ENCODE measurements at places on chromosomes 2 and 18. TPM values are rescaled to one million over a fixed set of nuclear protein-coding genes. Genes with fewer than 3 reads are reported as not detected.

DNA sequence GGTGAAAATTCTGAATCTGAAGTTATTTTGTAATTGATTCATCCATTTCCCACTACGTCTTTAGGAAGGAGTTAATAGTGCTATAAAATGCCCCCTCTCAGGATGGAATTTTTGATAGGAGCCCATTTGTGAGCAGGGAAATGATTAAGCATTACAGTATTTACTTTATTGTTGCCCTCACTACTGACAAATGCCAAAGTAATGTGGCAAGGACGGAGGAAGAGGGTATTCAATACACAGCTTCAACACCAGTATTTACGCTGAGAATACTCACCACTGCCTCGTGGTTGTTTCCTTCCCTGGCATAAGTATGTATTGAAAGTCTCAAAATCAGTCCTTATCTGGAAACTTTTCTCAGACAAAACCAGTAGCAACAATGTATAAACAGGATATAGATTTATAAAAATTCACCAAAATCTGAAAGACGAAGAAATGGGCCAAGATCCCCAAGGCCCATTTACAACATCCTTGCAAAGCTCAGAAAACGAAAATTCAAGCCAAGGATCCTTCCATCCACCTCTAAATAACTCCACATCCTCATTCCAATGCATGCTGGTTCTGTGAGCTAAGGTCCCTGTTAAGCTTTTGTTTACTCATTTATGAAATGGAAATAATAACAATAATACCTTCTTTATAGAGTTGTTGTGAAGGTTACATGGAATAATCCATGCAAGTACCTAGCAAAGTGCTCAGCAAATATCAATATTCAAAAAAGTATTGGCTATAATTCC is 29.3 kb downstream of the FEZ2 start:
- no peak for DNase-seq

GRCh38 chr2:232103140-232103737 is 141.7 kb downstream of the DIS3L2 start:
- no peak for DNase-seq

The MGAT4A gene
- 49.7 TPM for total RNA-seq

- no peak for DNase-seq
Measured at GRCh38 chr2:177783835-177784744, 288.5 kb downstream of the PDE11A start.

GRCh38 chr2:135926605-135927004 is 50.4 kb upstream of the MCM6 start:
- no peak for DNase-seq

GRCh38 chr18:54284535-54284934 is 15.2 kb downstream of the POLI start:
- DNase-seq = no peak

DNA sequence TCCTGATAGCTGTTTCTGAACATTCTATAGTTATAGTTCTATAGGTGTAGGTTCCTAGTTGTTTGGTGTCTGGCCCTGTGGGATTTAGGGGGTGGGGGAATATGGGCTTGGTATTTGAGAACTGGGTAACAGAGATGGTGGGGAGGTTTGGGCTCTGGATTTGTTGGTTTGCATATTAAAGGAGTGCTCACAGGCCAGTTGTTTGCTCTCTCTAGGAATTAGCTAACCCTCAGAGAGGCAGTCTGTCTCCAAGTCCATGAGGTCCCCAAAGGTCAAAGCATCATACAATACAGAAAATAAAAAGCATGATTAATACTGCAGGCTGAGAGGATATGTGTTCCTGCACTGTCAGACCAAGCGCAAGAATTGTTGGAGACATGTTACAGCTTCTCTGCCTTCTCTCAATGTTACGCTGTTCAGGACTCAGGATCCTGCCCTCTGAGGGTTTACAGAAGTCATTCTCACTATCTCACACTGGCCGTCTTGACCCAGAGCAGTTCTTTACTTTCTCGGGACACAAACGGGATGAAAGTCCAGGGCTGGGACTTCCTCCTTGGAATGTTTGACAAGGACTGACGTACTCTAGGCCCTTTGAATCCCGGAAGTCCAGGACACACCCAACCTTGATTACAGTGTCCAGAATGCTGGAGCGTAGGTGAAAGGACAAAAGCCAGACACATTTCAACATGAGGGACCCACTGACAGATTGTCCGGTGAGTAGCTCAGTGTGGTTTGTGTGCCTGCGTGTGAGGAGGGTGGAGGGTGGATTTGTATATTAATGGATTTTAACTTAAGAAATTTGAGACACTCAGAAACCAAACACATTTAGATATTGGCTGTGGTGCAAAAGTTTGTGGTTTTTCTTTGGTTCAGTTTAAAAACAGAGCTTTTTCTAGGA is at the start of gene NOSTRIN:
NOSTRIN (plus strand) TSS at position 677 of the 898 bp plus-strand sequence; CDS start at position 687, 10 bp downstream.
- DNase-seq = no peak

DNA sequence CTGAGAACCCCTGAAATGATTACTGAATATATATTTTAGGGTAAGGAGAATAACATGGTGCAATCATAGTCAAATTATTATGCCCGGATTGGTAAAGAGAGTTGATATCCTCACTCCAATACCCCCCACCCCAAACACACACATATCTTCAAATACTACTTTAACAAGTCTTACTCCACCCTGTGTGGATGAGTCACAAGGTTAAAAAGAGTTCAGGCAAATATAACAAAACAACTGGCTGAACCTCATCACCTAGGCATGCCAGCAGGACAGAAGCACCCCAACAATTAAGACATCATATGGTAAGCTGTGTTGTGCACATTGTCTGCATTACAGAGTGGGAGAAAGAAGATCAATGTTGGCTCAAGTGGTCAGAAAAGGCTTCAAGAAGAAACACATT is 857.4 kb downstream of the TDRD15 start:
- no peak for DNase-seq

GRCh38 chr2:98445177-98445682 is 572 bp downstream of the INPP4A start:
- no peak for DNase-seq

- no peak for DNase-seq
Measured at GRCh38 chr18:9334973-9335696, 562 bp downstream of the TWSG1 start.

DNA sequence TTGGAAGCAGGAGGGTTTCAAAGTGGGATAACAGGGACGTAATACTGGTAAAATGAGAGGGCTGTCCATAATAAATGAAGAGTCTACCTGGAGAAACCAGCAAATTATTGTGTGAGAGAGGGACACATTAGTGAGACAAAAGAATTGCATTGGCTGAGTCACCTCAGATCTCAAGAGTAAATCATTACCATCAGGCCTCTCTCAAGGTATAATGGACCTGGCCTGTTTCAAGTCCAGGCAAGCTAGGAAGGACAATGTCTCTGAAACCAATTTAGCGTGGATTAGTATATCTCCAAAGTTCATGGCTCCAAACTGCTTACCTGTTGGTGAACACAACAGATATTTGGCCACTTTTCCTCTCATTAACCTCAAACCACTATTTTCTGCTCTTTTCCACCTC is 471.4 kb downstream of the CMPK2 start:
- no peak for DNase-seq

All from activated T-helper 1 cell treated with anti-CD3 and anti-CD28 coated beads, Interleukin-12 subunit alpha, Interleukin-12 subunit beta, Interleukin-2, Interleukin-4 antibody, amounts not matched to agents 30 ng/mL and 10 ng/mL and 1 ng/mL, durations not matched to agents 14 hours and 24 hours and 36 hours (primary cell).